Karpas-422 (cell line): ENCODE measurements at places on chromosomes 1 and 21. TPM values are rescaled to one million over a fixed set of nuclear protein-coding genes. Genes with fewer than 3 reads are reported as not detected.

Gene TGFBR3
- not detected in 2 replicates for total RNA-seq

Gene ITPKB
- total RNA-seq = 79.0 and 132 TPM in 2 replicates

Gene MMEL1
- total RNA-seq = not detected in 2 replicates

Gene ESRRG
- total RNA-seq = 0.15 TPM in 1 of 2 replicates, not detected in the other

Gene FBXO2
- not detected in 2 replicates for total RNA-seq

Gene KRTAP7-1
- total RNA-seq = not detected in 2 replicates

Gene TNFAIP8L2
- total RNA-seq = 29.3 and 30.7 TPM in 2 replicates

Gene MYBPH
- 52.4 and 62.2 TPM in 2 replicates for total RNA-seq

Gene TNFRSF18
- total RNA-seq = 0.30 and 0.90 TPM in 2 replicates

Gene SLC45A1
- total RNA-seq = not detected in 2 replicates

Gene DCST1
- total RNA-seq = not detected in 2 replicates

Gene ZMYND12
- 0.90 and 1.5 TPM in 2 replicates for total RNA-seq

Gene ADCY10
- total RNA-seq = 0.14 TPM in 1 of 2 replicates, not detected in the other

Gene TRIM67
- not detected in 2 replicates for total RNA-seq

Gene ATP6V0B
- 386 and 447 TPM in 2 replicates for total RNA-seq

Gene FCRLA
- 637 and 924 TPM in 2 replicates for total RNA-seq

Gene PBX1
- 0.41 and 0.51 TPM in 2 replicates for total RNA-seq

Gene TNNT2
- 0.11 and 0.37 TPM in 2 replicates for total RNA-seq

Gene SPATA46
- total RNA-seq = not detected in 2 replicates

Gene SLC44A3
- not detected in 2 replicates for total RNA-seq

Gene PCP4
- not detected in 2 replicates for total RNA-seq

Gene FLG2
- not detected in 2 replicates for total RNA-seq

Gene CD160
- total RNA-seq = not detected in 2 replicates

Gene LCE1A
- total RNA-seq = not detected in 2 replicates

Gene KRTAP10-11
- not detected in 2 replicates for total RNA-seq

Gene AUNIP
- total RNA-seq = 7.2 and 11.6 TPM in 2 replicates

Gene FCER1G
- not detected in 2 replicates for total RNA-seq

Gene PLCH2
- 0.11 and 0.19 TPM in 2 replicates for total RNA-seq

Gene ARTN
- total RNA-seq = 1.0 TPM in 1 of 2 replicates, not detected in the other

Gene RNF186
- total RNA-seq = not detected in 2 replicates

Gene ELAPOR1
- total RNA-seq = 0.22 and 4.7 TPM in 2 replicates

Gene C1orf87
- not detected in 2 replicates for total RNA-seq

Gene FMO4
- total RNA-seq = 4.5 and 4.6 TPM in 2 replicates
